ENCODE measurements at places on chromosomes 12 and 14.

- no peak for DNase-seq
Observed at GRCh38 chr12:109562871-109563270, 10.4 kb downstream of the MMAB start.

GRCh38 chr12:87329076-87329863, 699.9 kb downstream of the C12orf50 start:
- no peak for DNase-seq

- DNase-seq = no peak
Observed at GRCh38 chr14:92563765-92564285, 50.2 kb downstream of the RIN3 start.

GRCh38 chr12:54027442-54027786, 826 bp upstream of the HOXC6 start:
- no peak for DNase-seq

DNA sequence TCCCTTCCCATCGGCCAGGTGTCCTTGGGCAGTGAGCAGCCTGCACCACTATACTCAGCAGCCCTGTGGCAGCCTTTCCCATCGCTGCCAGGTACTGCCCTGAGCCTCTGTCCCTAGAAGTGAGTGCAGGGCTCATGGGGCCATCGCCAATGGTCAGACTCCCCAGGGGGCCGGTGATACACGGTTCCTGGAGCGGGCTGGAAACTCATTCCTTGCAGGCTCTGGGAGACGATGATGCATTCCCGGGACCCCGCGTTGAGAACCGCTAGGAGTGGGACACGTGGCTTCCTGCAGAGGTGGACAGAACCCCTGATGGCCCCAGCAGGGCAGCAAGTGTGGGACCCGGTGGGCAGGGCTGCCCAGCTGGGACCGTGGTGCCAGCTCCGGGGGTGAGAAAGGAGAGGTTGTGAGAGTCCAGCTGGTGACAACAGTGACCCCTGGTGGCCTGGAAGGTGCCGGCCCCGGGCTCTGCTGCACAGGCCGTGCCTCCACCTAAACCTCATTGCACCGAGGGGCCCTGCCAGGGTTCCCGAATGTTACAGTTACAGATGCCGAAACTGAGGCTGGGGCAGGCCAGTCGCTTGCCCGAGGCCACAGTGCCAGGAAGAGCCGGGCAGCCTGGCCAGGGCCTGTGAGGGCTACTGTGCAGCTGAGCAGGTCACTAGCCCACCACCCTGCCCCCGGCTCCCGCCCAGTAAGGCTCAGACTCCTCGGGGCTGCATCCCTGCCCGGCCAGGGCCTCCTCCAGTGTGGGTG, 33.8 kb downstream of the FBRSL1 start:
- peak; percentile 65 for DNase-seq

DNA sequence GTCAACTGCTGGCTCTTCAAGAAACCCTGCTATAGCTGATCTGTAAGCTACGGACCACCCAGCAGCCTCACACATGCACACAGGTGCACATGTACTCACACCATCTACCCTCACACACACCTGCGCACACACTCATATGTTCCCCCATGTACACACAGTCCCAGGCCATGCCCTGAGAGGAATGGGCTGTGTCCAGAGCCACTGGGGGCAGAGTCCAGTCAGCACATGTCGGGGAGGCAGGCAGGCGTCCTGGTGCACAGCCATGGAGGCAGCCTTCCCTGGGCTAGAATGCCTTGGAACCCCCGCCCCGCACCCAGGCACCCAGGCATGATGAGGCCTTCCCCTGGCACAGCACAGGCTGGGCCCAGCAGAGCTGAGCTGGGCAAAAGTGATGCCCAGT, 58.3 kb upstream of the DLK1 start:
- DNase-seq = no peak

GRCh38 chr14:56338674-56339073, 220.5 kb downstream of the PELI2 start:
- no peak for DNase-seq

DNA sequence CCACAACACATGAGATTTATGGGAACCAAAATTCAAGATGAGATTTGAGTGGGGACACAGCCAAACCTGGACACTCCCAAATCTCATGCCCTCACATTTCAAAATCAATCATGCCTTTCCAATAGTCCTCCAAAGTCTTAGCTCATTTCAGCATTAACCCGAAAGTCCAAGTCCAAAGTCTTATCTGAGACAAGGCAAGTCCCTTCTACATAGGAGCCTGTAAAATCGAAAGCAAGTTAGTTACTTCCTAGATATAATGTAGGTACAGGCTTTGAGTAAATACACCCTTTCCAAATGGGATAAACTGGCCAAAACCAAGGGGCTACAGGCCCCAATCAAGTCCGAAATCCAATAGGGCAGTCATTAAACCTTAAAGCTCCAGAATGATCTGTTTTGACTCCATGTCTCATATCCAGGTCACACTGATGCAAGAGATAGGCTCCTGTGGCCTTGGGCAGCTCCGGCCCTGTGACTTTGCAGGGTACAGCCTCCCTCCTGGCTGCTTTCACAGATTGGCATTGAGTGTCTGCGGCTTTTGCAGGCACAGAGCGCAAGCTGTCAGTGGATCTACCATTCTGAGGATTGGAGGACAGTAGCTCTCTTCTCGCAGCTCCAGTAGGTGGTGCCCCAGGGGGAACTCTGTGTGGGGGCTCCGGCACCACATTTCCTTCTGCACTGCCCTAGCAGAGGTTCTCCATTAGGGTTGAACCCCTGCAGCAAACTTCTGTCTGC, 60.1 kb downstream of the LRIG3 start:
- no peak for DNase-seq

GRCh38 chr14:73237786-73238423, 599 bp downstream of the PAPLN start:
- DNase-seq = no peak

DNA sequence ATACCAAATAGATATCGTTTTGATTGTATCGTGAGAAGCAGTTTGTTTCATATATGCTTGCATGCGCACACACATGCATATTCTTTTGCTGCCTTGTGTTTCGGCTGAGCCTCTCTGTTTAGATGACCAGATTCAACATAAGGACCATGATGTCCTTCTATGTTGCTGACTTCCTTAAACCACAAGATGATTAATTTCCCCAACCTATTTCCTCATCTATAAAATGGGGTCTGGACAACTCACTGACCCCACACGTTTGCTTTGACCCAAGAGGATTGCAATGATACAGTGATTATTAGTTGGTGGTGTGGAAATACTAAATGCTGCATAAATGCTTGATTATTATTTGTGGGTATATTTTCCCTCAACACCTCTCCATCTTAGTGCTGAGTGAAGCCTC, 16.8 kb upstream of the FOS start:
- no peak for DNase-seq

DNA sequence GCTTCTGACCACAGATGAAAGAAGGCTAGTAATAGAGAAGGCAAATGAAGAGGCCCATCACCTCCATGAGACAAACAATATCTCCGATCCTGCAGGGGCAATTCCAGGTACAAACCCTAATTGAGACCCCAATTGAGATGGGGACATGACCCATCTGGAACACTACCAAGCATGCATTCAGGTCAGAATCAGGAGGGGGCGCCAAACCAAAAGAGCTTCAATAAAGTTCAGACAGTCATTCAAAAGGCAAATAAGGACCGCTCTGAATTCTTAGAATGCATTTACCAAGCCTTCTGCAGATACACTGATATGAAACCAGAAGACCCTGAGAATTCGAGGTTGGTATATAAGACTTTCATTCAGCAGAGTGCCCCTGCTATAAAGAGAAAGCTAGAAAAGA, 10.2 kb upstream of the EDDM3B start:
- peak; percentile 20 for DNase-seq

DNA sequence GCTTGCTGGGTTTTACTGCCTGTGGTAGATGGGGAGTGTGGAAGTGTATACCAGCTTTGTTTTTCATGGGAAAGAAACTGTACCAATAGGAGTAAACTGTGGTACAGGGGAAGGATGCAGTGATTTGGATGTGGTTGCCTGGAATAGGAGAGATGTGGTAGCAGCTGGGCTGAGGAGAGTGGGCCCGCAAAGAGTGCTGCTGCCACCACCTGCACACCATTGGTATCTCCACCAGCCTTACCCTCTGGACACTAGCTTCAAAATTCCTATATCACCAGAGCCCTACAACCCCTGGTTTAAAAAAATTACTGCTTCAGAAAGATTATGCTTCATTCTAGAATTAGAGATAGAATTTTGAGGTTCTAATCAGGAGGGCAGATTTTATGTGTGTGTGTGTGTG, 53.6 kb downstream of the AKAP6 start:
- DNase-seq = no peak

DNA sequence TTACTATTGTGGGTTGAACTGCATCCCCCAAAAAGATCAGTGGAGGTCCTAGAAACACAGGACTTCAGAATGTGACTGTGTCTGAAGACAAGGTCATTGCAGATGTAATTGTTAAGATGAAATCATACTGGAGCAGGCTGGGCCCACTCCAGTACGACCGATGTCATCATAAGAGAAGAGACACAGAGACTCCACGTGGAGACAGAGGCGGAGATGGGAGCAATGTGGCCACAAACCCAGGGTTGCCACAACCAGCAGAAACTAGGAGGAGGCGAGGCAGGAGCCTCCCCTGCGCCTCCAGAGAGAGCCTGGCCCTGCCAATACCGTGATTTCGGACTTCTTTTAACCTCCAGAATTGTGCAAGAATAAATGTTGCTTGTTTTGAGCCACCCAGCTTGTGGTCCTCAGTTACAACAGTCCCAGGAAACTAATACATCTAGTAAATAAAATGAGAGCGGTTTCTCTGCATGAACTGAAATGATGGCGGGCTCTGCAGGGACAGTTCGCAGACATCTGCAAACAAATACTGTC, 25.7 kb upstream of the FZD10 start:
- no peak for DNase-seq

- DNase-seq = no peak
Observed at GRCh38 chr12:76863005-76863670, 15.7 kb downstream of the CSRP2 start.

DNA sequence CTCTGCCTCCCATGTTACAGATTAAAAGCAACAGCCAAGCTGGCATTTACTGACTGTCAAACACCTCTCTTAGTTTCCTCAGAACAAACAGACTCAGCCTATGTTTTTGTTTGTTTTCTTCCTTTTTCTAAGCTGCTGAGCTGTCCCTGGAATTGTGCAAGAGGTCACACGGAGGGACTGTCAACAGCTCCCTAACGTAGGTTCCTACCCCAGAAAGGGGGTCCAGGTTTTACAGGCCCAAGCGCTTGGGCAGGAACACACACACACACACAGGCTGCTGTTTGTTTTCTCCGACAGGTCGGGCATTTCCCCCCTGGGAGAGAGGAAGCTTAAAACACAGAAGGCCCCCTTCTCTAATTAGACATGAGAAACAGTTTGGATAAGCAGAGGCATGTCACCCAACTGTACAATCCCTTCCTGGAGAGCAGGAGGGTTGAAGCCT, 739.6 kb upstream of the TBX3 start:
- DNase-seq = no peak

DNA sequence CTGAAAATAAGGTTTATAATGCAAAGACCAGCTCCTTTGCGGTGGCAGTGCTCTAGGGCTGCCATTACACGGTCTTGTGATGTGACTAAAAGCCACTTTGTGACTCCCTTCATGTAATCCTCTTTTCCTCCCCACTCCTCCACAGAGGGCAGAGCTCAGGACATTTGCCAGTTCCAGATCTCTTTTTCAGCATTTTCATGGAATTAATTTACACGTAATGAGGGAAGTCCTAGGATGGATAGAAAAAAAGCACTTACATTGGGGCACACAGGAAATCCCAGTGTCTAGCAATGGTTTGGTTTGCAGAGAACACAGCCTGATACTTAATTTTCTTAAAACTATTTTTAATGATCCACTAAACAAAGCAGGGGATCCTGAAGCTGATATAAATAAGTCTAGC, 17.5 kb upstream of the ATF1 start:
- no peak for DNase-seq

- no peak for DNase-seq
Observed at GRCh38 chr12:31386364-31386777, 60.4 kb upstream of the SINHCAF start.

GRCh38 chr12:50164963-50165362, 2.2 kb downstream of the CERS5 start:
- no peak for DNase-seq

DNA sequence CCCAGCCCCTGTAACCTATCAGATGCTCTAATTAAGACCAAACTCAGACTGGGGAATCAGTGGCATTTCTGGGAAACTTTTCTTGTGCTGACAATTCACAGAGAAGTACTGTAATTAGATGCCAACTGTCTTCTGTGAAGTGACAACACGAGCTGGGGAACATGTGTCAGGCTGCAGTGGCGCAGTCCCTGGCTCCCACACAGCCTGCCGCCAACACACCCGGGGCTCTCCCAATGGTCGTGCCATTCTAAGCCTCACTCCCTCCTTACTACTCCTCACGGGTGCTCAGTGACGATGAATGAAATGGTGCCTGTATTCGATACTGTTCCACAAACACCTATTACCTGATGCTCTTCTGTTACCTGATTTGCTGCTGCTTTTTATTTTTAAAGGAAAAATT, 18.6 kb downstream of the GARIN2 start:
- no peak for DNase-seq

DNA sequence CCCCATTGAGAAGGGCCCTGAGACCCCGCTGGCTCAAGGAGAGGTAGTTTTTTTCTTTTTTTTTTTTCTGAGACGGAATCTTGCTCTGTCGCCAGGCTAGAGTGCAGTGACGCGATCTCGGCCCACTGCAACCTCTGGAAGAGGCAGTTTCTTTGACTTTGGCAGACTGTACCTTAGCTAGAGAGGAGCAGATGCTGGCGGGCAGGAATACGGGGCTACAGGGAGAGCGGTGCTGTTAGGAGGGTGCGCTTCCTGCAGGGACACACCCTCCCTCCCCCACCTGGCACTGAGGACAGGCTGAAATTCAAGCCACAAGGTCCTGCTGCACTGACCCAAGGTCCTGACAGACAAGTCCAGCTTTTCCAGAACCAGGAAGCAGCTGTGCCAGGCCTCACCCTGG, 32.2 kb upstream of the NUDT14 start:
- DNase-seq = no peak

- DNase-seq = no peak
Observed at GRCh38 chr14:32826404-32827082, 112.1 kb upstream of the NPAS3 start.

- DNase-seq = no peak
Observed at GRCh38 chr14:22974530-22975313, 7.6 kb downstream of the AJUBA start.

DNA sequence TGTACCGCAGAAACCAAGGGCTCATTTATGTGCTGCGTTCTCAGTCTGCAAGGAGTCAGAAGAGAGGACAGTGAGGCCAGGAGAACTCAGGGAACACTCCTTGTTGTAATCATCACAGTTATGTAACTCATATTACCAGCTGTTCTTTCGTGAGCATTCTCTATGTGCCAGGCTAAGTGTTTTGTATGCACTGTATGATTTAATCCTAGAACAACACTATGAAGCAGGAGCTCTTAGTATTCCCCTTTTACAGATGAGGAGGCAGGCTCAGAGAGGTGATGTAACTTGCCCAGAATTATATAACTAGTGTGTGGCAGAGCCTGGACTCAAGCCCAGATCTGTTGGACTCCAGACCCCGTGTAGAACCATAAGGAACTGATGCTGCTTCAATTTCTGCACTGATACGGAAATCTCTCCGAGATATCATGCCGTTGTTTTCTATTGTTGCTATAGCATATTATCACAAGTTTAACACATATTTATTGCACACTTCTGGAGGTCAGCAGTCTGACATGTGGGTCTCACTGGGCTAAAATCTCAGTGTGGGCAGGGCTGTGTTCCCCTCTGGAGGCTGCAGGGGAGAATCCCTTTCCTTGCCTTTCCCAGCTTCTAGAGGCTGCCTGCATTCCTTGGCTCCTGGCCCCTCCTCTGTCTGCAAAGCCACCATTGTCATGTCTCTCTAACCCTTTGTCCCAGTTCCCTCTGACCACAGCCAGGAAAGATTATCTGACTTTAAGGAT, 16.3 kb upstream of the CD9 start:
- no peak for DNase-seq
